ENCODE measurements at places on chromosomes 12 and 14.

- no peak for DNase-seq
Measured at GRCh38 chr14:40093800-40094199, 661.6 kb upstream of the FBXO33 start.

- DNase-seq = peak; percentile 62
Measured at GRCh38 chr14:33916663-33917565, 34.0 kb downstream of the EGLN3 start.

DNA sequence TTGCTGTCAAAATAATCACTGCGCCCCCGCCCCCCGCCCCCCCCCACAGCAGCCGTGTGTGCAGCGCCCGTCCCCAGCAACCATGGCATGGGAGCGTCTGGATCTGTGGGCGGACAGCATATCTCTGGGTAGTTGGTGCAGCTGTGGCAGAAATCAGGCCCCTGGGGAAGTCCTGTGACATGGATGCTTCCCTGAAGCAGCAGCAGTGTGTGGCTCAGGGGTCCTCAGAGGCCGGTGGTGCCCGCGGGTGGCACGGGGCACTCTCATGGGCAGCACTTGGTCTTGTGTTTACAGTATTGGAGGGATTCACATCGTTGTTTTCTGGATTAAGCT lies 19.2 kb downstream of the XRCC3 start:
- DNase-seq = no peak

DNA sequence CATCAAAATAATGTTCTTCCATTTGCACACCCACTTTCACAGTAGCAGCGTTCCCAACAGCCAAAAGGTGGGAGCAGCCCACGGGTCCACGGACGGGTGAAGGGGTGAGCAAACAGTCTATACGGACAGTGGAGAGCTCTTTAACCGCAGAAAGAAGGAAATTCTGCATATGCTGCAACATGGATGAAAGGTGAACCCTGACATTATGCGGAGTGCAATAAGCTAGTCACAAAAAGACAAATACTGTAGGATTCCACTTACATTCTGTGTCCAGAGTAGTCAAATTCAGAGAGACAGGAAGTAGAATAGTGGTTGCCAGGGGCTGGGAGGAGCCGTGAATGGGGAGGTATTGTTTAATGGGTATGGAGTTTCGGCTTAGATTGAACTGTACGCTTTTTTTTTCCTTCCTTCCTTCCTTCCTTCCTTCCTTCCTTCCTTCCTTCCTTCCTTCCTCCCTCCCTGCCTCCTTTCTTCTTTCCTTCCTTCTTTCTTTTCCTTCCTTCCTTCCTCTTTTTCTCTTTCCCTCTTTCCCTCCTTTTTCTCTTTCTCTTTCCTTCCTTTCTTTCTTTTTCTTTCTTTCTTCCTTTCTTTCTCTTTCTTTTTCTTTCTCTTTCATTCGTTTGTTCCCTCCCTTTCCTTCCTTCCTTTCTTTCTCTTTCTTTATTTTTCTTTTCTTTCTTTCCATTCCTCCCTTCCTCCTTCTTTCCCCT lies 15.8 kb upstream of the ANKRD9 start:
- no peak for DNase-seq
